ENCODE measurements at places on chromosomes 6 and 20.

GRCh38 chr6:157456524-157456829 is 75.5 kb downstream of the ZDHHC14 start:
- no peak for DNase-seq

- no peak for DNase-seq
Measured at GRCh38 chr20:20941468-20941889, 164.7 kb downstream of the LINC00237 start.

DNA sequence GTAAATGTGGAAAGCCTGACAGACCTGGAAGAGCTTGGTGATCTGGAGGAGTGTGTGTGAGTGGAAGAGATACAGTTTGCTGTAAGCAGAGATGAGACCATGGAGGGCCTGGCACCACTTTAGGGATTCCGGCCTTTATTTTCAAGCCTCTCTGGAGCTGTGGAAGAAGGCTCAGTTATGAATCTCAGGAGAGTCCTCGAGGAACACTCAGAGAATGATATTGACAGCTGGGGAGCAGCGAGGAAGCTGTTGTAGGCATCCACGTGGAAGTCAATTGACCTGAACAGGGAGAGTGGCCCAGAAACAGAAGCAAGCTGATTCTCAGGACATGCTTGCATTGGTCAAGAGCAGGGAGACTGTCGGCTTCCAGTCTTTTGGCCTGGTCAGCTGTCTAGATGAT is 108.4 kb upstream of the FOXQ1 start:
- no peak for DNase-seq

- DNase-seq: no peak
Measured at GRCh38 chr20:24987873-24988835, 4.4 kb downstream of the APMAP start.
